ENCODE measurements at places on chromosomes 11 and 22.
A peak's percentile ranks its signal among the peaks of the same experiment; 100 is the strongest.

DNA sequence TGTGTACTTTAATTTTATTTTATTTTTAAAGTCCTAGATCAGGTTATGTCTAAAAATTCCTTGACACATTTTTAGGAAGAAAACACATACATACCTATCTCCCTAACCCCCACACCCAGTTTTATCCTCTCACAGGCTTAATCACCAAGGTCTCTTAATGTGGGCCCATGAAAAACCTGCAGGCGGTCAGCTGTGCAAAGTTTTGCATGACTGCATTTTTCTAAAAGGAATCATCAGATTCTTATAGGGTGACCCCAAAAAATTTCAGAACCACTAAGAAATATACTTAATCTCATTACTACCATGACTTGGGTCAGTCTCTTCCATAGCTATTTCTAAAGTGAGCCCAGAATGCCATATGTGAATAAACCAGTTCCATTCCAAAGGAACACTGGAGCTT, 19.8 kb downstream of the SAA1 start:
- no peak for DNase-seq

DNA sequence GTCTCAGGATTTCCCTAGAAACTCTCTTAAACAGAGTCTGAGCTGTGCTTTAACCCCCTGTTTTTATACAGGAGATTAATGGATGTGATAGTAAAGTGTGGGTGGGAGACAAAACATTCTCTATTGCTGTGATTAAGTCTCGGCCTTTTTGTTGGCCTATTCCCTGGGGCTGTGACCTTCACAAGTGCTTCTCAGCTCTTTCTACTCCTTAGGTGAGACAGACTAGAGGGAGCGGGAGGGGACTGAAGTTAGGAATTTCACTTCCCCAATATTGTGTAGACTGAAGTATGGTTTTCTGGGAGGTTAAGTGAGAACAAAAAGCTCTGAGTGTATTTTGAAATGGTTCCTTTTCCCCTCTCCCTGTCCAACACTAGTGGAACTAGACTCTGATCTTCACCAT, 29.8 kb upstream of the OR8B8 start:
- no peak for DNase-seq

DNA sequence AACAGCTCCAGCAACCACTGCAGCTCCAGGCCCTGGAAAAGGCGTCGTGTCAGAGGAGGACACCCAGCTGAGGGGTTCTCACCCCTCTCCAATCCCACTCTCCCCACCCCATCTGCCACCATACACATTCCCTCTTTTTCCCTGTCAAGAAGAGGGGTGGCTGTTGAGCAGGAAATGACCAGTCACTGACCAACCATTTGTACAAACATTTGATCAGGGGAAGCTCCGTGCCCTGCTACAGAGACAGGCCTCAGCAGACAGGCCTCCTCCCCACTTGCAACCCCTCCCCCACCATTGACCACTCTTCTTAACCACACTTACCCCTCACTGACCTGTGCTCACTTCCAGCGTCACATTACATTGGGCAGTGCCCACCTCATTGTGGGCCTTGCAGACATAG, 2.3 kb upstream of the VSIG2 start:
- no peak for DNase-seq

DNA sequence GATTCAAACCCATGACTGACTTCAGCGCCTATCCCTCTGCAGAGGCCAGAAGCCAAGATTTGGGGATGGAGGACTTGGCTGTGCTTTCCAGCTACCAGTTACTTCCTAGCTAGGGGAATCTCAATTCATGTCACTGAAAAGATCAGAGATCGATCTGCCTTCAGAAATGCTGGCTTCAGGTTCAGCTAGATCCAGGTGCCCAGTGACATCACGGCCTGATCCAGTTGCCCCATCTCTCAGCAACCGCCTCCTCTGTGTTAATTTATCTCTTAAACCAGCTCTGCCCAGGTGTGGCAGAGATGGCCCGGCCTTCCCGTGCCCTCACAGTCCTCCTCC, 24.2 kb downstream of the CYTH4 start:
- DNase-seq: no peak

- DNase-seq: no peak
Measured at GRCh38 chr11:26649884-26650283, 72.0 kb downstream of the SLC5A12 start.

- no peak for DNase-seq
Measured at GRCh38 chr11:8025123-8025522, 38.0 kb downstream of the EIF3F start.

- DNase-seq: no peak
Measured at GRCh38 chr11:1162138-1162475, 4.4 kb downstream of the MUC5AC start.

DNA sequence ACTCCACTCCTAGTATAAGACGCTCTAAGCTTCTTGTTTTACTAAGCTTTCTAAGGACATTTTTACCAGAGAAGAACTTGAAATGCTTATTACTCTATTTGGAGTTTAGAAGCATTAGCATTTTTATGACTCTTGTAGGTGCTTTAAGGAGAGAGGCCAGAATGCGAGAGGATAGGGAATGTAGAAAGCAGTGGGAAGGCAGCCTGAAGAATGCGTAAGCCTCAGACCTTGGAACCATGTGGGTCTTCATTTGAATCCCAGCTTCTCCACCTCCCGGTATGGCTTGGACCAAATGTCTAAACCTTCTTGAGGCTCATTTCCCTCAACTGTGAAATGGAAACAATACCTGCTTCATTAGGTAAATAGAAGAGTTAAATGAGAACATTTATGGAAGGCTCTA, 60.0 kb upstream of the AMOTL1 start:
- DNase-seq: no peak

GRCh38 chr11:26753723-26754504, 32.1 kb upstream of the SLC5A12 start:
- no peak for DNase-seq

DNA sequence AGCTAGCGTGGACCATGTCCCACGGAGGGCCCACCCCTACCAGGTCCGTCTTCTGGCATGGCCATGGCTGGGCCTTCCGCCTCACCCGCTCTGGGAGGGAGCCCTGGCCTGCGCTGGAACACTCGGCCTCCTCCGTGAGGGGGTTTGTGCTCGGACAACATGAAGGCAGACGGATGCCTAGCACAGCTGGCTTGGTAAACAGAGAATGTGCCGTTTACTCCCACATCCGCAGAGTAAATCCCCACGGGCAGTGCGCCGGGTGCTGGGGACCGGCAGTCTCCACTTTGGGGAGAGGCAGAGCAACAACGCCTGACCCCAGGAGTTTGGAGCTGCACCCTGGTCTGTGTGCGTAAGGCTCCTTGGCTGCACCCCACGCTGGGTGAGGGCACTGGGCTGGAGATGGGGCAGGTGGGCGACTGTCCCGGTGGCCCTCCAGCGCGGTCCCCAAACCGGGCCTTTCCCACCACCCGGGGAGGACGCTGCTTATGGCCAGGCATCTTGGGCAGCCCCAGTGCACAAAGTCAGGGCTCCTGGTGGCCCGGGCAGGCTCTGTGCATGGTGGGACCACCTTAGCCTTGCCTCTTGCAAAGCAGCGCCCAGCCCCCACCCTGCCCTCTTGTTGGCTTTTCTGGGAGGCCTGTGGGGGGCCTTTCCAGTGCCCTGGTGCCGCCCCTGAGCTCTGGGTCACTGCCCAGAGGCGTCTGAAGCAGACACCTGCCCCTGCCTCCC, 30.7 kb upstream of the MUC5AC start:
- DNase-seq: no peak

DNA sequence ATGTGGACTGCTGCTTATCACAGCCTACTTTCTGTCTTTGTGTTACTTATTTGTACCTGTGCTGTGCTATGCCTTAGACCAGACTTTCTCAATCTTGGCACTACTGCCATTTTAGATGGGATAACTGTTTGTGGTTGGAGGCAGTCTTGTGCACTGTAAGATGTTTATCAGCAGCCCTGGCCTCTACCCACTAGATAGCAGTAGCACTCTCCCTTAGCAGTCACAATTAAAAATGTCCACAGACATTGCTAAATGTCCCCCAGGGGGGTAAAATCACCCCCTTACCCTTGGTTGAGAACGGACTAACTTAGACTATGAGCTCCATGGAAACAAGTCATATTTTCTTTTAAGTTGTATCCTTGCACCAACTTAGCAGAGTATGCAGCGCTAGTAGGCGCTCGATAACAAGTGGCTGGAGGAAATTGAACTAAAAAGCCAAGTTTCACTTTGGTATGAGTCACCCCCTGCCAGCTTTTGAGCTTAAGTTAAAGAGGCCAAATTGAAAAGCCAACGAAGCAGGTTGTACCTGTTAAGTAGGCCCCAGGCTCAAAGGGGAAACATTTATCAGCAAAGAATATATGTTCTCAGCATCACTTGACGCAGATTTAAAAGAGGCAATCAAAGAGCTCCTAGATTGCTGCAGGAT, 304.8 kb upstream of the SORL1-AS1 start:
- DNase-seq: no peak

DNA sequence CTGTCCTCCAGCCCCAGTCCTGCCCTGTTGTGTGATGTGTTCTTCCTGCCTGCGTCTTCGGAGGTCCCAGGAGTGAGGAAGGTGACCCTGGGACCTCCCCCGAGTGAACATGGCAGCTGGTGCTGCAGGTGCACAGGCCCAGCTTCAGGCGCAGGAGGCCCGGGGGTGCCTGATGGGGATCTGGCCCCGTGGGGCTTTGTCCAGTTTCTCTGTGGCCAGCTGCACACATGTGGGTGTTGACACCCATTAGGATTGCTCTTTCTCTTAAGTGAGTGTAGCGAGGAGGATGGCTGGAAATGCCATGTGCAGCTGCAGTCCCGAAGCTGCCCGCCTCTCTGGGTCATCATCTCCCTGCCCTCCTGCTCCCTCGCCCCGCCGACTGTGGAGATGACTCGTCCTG, 1279.7 kb downstream of the BRD1 start:
- no peak for DNase-seq

GRCh38 chr11:86695373-86695772, 23.0 kb upstream of the ME3 start:
- DNase-seq: no peak

DNA sequence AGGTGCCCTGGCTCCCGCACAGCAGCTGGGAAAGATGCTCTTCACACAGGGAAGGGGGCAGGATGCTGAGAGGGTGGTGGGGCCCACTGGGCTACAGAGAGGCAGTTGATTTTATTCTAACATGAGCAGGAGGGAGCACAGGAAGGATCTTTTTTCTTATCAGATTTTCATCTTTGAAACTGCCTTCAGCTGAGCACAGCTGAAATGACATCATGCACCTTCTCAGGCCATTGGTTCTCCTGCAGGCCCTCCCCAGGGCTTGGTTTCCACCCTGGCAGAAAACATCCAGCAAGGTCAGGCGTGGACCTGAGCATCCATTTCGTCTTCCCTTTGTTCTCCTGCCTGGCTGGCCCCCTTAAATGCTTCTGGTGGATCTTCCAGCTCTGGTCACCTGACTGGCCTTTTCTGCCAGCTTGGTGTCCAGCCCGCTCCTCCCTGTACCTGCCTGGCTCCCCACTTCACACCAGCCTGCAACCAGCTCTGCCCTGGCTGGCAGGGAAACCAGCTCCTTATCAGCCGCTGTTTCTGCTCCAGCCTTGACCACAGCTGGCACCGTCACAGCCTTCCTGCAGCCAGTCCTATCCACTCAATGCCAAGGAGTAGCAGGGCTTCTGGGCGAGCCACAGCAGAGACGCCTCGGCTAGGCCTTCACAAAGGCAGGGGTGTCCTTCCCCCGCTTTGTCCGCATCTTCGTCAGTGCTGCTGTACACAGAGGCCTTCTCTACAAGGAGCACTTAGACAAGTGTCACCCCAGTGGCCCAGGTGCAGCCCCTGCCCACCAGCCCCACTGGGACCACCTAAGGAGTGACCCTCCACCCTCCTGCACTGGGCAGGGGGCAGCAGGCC, 36.5 kb downstream of the TOM1 start:
- no peak for DNase-seq

DNA sequence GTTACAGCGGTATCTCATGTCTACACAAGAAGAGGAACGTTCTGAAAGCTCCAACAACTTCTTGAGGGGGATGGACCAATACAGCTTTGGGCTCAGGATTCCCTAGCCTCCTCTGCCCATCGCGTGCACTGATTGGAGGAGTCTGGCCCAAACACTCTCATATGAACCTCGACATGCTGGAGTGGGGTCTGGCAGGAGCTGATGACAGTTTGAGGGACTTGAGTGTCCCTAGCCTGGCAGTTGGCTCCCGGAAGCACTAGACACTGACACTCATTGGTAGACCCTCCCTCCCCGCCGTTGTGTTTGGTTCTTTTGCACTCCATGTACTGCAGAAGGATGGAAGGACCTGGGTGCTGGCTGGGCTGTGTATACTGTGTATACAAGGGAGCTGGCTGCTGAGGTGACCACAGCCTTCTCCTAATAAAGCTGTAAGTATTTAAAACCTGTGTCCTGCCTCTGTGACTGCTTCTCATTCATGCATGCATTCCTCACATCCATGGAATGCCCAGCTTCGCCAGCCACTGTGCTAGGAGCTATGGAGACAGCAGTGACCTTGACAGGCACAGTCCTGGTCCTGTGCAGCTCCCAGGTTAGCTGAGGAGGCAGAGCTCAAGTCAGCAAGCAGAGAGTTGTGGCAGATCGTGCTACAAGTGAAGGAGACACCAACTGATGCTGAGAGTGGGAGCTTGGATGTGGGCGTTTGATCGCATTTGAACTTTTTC, 27.9 kb downstream of the ADAMTS15 start:
- DNase-seq: no peak

DNA sequence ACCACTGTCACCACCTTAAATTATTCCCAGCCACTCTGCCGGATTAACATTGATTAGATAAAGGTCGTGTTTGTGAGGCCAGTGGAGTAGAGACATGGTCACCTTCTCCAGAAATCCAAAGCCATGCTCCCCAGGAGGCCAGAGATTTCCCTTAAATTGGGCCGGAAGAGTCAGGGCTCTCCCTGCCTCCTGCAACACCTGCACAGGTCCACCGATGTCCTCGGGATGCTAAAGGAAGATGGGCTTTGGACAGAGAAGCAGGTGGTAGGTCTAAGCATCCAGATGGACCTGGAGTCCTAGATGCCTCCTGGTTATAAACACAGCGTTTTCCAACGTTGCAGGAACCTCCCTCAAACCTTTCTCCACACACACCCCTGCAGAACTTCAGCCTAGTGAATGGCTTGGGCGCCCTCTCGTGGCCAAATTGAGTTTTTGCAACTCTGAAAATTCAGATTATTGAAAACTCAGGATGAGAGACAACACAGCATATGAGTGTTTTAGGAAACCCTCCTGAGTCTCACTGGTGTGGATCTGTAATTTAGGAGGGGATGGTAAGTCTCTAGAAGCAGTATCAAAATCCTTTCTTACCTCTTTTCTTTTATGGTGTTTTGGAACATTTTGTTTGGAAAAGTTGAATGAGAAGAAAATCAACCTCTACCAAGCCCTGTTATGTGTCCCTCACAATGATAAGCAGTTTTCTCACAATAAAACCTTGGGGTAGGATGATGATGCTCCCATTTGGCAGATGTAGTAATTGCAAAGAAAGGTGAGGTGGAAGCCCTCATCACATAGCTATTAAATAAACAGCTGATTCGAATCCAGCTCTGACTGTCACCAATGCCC, 109.6 kb downstream of the RRAS2 start:
- peak; percentile 65 for DNase-seq

- no peak for DNase-seq
Measured at GRCh38 chr22:37244922-37245722, 1.1 kb upstream of the RAC2 start.

GRCh38 chr11:69825037-69825834, 6.0 kb upstream of the FGF3 start:
- DNase-seq: no peak

GRCh38 chr11:996681-997080, 39.8 kb downstream of the MUC6 start:
- DNase-seq: no peak

Data from activated CD4-positive, alpha-beta T cell treated with anti-CD3 and anti-CD28 coated beads, Interleukin-2, amount 50 U/mL, for 4 hours (primary cell).